ENCODE measurements at places on chromosomes 5 and 9.
A peak's percentile ranks its signal among the peaks of the same experiment; 100 is the strongest.

DNA sequence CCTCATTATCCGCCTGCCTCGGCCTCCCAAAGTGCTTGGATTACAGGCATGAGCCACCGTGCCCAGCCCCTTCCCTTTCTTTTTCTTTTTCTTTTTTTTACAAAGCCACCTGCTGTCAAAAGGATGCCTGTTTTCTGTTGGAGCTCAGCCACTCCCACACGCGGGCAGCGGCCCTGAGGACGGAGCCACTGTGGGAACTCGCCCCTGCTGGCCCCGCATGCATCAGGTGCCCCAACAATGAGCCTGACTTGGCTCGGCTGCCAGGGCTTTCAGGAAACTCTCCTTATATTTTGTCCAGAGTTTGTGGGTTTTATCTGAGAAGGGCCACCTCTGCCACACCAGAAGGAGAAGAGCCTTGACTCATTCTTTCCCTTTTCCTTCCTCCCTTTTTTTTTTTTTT lies 37.1 kb upstream of the LRRC14B start:
- no peak for DNase-seq

DNA sequence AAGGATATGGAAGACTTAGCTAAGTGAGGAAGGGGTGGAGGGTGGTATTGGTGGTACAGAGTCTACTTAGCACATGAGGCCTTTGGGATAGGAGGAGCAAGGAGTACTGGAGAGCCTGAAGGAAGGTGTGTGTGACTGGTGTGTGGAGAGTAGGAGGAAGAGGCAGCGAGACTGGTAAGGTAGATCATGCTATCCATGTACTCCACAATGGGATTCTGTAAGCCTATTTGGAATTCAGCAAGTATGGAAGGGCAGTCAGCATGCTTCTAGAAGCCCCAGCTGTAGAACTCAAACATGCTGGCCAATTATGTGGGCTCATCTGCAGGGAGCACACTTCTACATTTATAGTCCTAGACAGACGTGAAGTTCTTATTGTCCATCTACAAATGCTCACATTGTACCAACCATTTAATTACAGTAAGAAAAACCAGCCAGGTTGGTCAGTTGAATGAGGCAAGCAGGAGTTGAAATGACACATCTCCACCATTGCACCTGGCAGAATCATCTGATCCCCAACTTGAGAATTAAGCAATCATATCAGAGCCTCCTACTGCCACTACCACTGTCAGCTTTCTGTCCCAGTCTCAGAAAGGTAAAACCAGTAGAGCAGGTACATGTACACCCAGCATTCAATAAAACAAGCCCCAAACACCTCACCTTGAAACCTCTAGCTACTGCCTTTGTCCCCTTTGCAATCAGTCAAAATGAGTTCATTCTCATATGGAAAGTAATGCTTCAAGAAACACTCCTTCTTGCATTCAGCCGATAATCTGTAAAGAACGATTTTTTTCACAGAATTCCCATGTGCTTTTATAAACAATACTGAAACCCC lies 60.9 kb upstream of the GLRX start:
- no peak for DNase-seq

GRCh38 chr5:54457094-54457862 lies 1.8 kb downstream of the HSPB3 start:
- DNase-seq: peak; percentile 84

- DNase-seq: no peak
Measured at GRCh38 chr5:58505971-58506640, 14.9 kb downstream of the GAPT start.

DNA sequence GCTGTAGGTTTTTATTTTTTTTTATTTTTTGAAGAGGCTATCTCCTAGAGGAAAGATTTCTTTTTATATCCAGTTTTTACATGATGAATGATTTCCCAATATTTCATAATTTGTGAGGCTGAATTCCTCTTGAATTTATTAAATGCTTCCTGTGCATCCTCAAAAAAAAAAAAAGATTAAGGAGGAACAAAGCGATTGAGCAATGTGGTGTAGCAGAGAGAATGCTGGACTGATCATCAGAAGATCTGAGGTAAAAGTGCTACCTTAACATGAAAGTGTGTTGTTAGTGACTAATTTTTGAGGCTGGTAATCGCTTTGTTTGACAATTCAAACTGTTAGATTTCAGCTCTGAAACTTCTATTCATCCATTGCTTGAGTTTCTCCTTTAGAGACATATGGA lies 125.1 kb downstream of the ESM1 start:
- DNase-seq: no peak

GRCh38 chr5:175107028-175107588 lies 336.9 kb downstream of the DRD1 start:
- DNase-seq: no peak

DNA sequence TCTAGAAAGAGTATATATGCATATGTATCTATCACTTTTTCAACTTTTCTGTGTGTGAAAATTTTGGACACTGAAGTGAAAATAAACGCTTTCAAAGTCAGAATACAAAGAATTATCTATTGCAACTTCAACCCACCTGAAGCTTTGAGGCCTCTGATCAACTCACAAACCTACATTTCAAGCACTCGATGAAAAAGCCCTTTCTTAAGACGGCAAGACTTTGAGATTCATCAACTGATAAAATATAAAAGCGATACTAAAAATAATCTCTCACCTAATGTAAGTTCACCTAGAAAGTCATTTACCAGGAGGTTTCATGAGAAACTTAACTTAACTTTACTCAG lies 1.2 kb downstream of the GOLPH3 start:
- DNase-seq: peak; percentile 35

- DNase-seq: no peak
Measured at GRCh38 chr5:45622365-45622764, 73.8 kb downstream of the HCN1 start.

DNA sequence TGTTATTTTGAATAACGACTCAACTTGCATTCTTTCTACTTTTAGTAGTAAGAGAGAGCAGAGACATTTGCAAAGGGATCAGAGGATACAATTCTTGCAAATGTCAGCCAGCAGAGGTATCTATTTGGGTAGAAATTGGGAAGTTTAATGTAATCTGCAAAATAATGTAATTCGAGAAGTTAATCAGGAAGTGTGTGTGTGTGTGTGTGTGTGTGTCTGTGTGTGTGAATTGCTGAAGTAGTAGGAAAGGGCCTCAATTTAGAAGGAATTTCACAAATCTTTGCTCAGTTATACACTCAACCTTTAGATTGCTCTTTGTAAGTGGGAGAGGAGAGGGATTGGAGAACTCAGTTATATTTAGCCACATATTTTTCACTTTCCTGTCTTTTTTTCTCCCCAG lies 11.0 kb upstream of the IFNA1 start:
- no peak for DNase-seq

DNA sequence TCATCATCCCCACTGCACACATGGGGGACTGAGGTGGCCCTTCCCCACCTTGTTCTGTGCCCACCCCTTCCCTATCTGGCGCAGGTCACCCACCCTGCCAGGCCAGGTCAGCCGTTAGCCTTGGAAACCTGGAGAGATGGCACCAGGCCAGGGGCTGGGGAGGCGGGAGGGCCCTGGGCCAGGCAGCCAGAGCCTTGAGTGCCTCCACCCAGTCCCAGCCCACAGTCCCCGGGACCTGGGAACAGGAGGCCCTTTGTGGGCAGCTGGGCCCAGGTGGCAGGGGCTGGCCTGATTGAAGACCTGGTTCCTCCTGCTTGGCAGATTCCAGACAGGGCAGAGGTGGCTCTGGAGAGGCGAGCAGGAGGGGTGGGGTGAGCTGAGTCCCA lies 70.6 kb downstream of the LRSAM1 start:
- DNase-seq: no peak

GRCh38 chr5:138841531-138841930 lies 33.6 kb downstream of the LRRTM2 start:
- no peak for DNase-seq

- DNase-seq: no peak
Measured at GRCh38 chr9:5389109-5389732, 48.5 kb downstream of the PLGRKT start.

DNA sequence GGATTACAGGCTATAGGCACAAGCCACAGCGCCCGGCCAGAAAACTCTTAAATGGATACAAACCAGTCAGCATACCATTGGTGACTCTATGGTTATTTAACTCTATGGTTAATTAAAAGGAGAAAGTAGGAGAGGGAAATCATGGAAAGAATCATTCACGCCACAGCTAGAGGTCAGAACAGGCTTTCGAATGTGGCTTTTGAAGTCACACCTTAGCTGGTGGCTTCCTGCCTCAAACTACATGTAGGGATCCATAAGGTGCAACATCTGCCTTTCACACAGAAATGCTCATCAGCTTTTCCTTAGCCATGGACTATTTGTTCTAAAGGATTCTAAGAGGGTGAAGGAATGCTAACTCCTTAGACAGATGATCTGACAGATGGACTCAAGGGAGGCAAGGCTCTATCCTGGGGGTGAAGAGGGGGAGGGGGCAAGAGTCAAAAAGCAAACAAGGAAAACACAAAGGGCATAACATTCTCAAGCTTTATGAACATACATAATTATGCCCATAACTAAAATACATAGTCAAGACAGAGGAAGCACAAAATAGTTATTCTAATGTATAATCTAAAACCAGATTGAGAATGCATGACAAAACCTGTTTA lies 130.9 kb downstream of the EFNA5 start:
- DNase-seq: peak; percentile 72

DNA sequence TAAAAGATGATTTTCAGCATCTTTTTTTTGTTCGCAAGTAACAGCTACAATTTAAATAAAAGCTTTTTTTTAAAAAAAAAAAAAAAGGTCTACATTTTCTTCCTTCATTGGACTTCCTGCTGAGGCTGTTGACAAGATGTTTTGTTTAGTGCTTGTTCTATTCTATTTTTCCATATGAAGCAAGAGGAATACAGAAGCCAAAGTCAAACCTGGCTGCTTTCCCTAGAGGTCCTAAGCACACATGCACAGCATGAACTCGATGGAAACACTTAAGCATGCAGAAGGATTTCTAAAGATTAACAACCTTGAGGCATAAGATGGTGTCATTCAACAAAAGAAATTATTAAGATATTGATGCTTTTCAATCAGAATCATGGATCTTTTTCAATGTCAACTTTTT lies 105.1 kb downstream of the ADCY2 start:
- DNase-seq: no peak

DNA sequence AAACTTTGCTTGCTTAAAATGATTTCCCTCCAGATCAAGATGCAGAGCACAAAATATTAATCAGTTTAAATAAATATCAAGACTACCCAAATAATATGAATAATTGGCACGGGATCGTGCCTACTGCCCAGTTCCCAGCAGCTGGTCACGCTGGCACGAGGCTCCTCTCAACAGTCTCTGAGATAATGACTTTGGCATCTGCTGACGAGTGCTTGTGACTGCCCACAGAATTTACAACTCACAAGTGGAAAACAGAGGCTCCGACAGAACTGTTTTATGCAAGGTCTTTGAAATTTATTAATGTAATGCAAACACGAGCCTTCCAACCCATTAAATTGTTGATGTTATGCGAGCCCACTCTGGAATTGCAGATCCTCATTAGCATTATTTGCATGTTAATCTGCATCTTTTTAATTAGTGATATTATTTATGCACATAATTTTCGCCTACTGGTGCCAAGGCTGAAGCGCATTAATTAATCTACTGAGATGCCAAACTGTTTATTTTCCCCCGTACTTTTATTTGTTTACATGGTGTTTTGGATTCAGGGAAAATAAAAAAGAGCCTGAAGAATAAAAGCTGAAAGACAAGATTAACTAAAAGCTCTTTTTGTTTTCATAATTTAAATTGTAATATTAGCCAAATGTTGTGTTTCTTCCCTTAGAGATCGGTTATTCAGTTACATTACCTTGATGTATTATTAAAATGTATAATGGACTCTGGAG lies 369.3 kb upstream of the IRX1 start:
- DNase-seq: no peak

DNA sequence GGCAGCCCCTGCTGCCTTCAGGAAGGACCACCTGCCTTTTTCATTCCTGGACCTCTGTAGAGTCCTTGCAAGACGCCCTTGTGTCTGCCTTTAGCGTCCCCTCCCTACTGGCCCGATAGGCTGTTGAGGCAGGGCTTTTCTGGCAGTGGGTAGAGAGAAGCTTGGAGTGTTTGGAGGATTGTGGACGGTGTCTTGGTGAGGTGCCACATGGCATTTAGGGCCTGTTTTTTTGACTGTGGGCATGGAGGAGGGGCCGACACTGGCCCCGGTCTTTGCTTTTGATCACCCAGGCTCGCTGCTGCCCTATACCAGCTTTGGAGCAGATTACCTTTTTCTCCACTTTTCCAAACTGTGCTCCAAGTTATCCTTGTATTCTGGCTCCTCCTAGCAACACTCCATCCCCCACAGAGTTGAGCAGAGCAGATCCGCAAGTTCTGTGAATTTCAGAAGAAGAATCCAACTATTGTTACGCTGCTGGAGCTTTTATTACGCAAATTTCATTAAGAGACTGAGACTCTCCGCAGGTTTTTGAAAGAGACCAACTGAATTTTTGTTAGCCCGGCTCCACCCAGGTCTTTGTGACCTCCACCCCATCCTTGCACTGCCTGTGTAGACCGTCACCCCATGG lies 34.8 kb upstream of the PRDM12 start:
- DNase-seq: no peak

GRCh38 chr5:125200866-125201373 lies 454.5 kb upstream of the ZNF608 start:
- no peak for DNase-seq

- DNase-seq: no peak
Measured at GRCh38 chr9:69637193-69637816, 34.9 kb downstream of the APBA1 start.

GRCh38 chr9:27572918-27573633 lies at the start of gene C9orf72:
Gene C9orf72, minus strand, starts transcription at chr9:27573481. Its CDS starts 6,361 bp downstream, at chr9:27567120.
- DNase-seq: peak; percentile 81

DNA sequence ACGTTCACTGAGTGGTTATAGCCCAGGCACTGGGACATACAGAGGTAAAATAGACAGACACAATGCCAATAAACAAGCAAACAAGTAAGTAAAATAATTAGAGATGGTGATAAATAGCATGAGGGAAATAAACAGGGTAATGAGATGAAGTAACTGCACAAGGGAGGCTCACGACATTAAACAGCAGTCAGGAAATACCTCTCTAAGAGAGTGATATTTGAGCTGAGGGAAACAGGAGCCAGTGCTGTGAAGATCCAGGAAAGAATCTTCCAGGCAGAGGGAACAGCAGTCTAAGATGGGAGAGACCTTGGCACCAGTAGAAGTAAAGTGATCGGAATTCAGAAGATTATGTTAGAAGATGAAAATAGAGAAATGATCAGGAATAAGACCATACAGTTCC lies 279.4 kb downstream of the HINT1 start:
- DNase-seq: no peak

DNA sequence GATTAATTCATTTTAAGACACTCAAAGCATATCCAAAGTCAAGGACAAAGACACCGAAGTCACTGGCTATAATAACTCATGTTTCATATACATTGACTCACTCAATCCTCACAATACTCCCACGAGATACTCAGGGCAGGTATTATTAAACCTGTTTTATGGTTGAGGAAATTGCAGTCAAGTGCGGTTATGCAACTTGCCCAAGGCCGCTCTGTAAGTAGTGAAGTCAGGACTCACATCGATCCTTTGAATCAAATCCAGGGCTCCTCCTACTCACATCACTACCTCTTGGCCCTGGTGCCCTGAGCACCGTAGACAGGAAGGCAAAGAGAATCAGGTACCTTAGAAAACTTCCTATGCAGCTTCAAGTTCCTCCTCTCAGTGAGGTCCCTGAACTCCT lies 87.8 kb upstream of the APC start:
- DNase-seq: no peak

GRCh38 chr9:90822866-90823265 lies 21.2 kb downstream of the SYK start:
- DNase-seq: peak; percentile 30
